Esophagus mucosa (tissue), 1 donor: ENCODE measurements at places on chromosomes 11 and 22.

DNA sequence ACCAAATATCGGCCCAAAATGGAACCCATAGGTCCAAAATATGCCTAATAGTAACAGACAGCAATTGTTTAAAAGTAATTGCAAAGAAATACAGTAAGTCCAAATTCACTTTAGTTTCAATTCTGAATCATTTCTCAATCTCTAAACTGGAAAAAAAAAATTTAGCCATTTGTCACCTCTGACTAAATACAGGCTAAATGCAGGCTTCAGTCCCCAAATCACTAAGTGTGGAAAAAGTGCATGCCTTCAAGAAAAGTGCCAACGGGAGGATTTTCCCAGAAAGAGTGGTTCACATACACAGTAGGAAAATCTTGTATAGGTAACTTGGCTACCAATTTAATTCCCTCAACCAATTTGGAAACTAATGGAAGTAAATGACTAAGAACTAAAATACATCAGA is 35.7 kb downstream of the SIK3 start:
- no peak for ATAC-seq

GRCh38 chr11:123040111-123040432 is 21.9 kb downstream of the HSPA8 start:
- ATAC-seq: no peak

GRCh38 chr11:73260127-73260457 is 12.0 kb upstream of the P2RY6 start:
- no peak for ATAC-seq

GRCh38 chr11:12119502-12119901 is 9.1 kb downstream of the MICAL2 start:
- ATAC-seq: no peak

DNA sequence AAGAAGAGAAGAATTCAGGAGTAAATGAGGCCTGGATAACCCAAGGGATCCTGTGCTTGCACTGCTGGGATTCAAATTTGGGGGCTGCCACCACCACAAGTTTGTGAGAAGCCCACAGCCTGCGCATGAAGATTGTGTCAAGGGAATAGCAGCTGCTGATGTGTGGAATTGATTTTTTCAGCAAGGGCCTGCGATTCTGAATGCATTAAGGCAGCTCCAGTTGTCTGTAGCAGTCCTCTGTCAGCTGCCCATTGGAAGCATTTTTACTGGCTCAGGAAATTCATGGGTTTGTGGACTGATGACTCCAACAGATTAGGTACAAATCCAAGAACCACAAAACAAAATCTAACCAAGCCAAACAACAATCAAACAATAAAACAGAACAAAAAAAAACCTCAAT is 14.0 kb downstream of the ARVCF start:
- ATAC-seq: no peak

- no peak for ATAC-seq
These were observed 3.5 kb upstream of the LARGE1 start for GRCh38 chr22:33923660-33924246.

GRCh38 chr11:21385669-21386440 is 716.5 kb downstream of the NELL1 start:
- ATAC-seq: no peak

DNA sequence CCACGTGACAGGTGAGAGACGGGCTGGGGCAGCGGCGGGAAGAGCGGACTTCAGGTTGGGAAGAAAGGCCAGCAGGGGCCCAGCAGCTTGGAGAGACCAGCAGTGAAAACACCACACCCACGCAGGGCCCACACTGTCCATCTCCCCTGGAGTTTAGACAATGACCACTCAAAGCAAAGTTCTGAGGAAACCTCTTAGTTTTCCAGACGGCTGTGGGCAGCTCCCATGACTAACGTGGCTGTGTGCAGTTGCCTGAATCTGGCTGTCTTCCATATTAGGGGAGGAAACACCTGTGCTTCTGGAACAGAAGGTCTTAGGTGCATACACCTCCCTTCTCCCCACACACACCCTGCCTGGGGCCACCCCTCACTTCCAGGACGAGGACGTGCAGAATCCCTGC is 70.6 kb upstream of the TTLL12 start:
- no peak for ATAC-seq

GRCh38 chr11:68806931-68807844 is 34.5 kb downstream of the CPT1A start:
- ATAC-seq: peak; percentile 41

DNA sequence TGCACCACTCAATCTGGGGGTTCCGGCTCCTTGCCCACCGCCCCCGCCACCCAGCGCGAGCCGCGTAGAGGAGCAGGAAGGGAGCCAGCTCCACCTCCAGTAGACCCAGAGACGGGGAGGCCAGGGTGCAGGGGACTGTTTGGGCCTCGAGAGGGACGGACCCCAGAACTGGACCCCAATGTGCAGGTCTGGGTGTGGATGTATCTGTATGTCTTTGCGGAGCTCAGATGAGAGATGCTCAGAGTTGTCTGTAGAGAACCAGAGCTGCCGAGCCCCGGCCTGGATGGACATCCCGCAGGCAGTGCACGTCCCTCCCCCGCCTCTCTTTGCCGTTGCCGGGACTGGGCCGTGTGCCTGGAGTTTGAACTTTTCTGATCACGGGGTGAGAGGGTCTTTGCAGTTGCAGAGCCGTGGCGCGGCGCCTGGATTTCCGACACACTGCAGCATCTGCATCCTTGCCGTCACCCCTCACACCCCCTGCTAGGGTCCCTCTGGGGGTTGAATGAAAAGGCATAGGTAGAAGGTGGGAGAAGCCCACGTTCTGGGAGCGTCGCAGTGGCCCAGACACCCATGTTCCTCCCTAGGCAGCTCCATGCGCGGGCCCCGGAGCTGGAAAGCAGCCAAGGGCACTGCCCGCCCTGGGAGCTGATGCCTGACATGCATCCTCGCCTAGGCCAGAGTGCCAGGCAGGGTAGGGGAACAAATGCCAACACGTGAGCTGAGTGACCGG is 105.2 kb downstream of the KCNQ1 start:
- no peak for ATAC-seq

DNA sequence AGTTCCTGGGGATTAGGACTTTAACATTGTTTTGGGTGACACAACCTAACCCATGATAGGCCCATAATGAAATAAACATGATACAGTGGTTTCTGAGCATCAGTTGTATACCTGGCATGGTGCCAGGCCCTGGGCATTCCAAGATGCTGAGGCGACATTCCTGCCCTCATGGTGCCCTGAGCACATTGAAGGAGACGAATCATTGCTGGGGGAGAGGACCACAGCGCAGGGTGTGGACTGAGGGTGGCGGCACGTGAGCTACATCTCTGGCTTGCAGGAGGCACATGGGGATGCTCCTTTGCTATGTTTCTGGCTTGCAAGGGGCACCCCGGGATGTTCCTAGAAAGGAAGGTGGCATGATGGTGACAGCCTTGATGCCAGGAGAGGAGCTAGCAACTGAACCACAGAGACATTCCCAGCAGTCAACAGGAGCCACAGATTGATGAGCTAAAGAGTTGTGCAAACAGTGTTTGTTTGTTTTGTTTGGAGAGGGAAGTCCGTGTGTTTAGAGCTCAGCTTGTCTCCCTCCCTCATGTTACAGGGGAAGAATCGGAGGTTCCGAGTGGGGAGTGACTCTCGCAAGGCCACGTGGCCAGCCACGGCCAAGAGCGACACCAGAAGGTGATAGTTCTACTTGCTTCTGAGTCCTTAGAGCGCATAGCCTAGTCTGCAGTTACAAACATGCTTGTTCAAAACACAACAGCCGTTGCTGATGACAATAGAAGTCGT is 106.4 kb downstream of the MIAT start:
- no peak for ATAC-seq

DNA sequence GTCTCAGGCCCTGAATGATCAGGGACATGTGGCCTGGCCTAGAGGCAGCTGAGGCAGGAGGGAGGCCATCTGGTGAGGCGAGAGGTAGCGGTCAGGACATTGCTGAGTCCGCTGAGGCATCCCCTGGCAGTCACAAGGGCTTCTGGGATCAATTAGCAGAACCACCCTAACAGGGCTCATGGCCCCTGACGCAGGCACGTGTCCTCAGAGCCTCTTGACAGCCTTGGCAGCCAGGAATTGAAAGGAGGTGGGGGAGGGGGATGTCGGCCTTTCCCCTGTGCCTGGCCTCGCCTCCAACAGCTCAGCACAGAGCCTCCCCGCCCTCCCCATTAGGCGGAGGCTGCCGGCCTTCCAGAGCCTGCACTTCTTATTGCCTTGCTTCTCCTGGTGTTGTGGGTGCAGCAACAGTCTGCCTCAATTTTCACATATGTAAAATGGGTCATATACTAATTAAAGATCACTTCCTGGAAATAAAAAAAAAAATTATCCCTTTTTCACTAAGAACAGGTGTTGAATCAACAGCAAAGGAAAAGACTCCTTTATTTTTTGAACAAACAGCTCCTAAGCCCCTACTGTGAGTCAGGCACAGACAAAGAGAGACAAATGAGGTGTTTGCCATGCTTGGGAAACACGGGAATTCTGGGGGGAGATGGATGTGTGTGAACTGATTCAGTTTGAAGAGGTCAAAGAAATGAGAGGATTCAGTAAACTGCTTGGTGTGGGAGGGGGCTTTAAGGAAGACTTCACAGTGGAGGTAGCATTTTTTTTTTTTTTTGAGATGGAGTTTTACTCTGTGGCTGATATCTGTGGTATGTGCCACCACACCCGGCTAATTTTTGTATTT is 55.3 kb downstream of the NFAM1 start:
- peak; percentile 27 for ATAC-seq

- ATAC-seq: no peak
These were observed 45.7 kb downstream of the FBLN1 start for GRCh38 chr22:45548247-45548840.

GRCh38 chr11:16561150-16561549 is 177.3 kb upstream of the C11orf58 start:
- ATAC-seq: no peak

- no peak for ATAC-seq
These were observed 496 bp downstream of the EHBP1L1 start for GRCh38 chr11:65576232-65576866.

- ATAC-seq: no peak
These were observed 9.2 kb upstream of the SLC5A12 start for GRCh38 chr11:26731084-26731456.

- ATAC-seq: peak; percentile 32
These were observed 11.0 kb downstream of the PTPRJ start for GRCh38 chr11:47991266-47991830.

- peak; percentile 47 for ATAC-seq
These were observed 534 bp downstream of the RBFOX2 start for GRCh38 chr22:36027935-36028645.

DNA sequence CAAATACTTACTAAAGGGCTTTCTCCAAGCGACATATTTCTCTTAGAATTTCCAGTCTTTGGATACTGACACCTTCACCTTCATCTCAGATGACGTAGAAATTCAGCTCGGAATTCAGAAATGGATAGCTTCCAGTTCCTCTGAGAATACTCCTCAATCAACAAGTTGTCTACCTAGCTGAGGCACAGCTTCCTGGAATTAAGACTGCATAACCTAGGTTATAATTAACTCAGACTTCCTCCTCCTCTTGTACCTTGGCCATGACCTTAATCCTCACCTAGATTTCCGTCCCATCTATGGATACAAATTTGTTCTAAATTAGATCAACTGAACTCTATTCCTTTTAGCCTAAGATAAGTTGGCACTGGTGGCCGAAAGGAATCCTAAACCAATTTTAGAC is 17.4 kb downstream of the ATP5MG start:
- ATAC-seq: no peak

DNA sequence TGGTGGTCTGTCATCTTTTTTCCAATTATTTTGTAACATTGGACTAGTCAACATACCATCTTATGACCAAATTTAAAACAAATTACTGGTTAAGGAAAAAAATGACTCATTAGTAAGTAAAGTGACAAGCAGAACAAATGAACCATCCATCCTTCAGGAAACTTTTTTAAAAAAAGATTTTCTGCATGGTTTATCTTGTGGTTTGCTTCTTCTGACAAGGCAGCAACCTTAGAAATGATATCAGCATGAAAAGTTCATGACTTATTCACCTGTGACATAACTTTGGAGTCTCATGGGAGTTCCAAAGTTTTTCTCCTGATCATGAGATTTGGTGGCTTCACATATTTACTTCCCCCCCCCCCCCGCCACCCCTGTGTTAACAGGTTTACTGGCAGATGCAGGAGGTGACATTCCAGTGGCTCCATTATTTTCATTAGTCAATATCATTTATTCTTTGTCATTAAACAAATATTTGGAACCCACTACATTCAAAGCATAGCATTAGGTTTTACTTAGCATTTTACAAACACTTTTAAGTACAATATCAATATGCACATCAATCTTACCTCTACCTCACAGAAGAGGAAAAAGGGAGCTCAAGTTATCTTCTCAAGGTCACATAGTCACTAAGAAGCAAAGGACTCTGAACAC is 40.7 kb downstream of the DCUN1D5 start:
- no peak for ATAC-seq

- peak; percentile 39 for ATAC-seq
These were observed 44.5 kb downstream of the FEZ1 start for GRCh38 chr11:125451400-125452124.

- no peak for ATAC-seq
These were observed 8.1 kb downstream of the APIP start for GRCh38 chr11:34907934-34908593.

- ATAC-seq: no peak
These were observed 1.2 kb downstream of the DKK3 start for GRCh38 chr11:12007230-12007593.

- peak; percentile 83 for ATAC-seq
These were observed 148.1 kb downstream of the FAM76B start for GRCh38 chr11:95641495-95641894.

DNA sequence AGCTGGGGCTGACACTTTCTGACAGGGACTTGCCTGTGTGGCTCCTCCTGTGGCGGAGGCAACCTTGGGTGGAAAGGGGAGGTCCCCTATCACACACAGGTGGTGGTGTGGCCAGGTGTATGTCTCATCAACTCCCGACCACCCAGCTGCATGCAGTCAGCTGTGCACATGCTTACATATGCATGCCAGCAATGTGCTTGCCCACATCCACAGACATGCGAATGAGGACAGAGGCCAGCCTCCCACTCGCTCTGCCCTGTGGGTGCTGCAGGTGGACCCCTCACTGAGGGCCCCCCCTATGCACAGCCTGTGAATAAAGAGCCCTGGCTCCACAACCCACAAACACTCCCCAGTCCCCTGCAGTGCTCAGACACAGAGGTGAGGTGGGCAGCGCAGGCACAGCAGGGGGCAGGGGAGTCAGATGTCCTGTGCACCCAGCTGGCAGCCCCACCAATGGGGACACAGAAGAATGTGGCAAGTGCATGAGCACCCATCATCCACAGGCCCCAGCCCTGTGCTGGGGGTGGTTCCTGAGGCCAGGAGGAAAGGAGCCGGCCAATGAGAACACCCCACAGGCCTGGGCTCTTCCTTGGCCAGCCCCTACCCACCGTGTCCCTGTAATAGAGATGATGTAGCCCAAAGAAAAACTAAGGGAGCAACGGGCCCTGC is 9.5 kb downstream of the GNB1L start:
- ATAC-seq: no peak

GRCh38 chr11:29272019-29272654 is 744.7 kb downstream of the KCNA4 start:
- no peak for ATAC-seq

- ATAC-seq: peak; percentile 30
These were observed 7.4 kb downstream of the USP2 start for GRCh38 chr11:119373921-119374631.
